ENCODE measurements at places on chromosomes 1 and 21. TPM values are rescaled to one million over a fixed set of nuclear protein-coding genes. Genes with fewer than 3 reads are reported as not detected.

Gene C1orf185
- not detected for total RNA-seq

Gene CRNN
- not detected for total RNA-seq

Gene FCRL2
- total RNA-seq, result 114 TPM

Gene VCAM1
- total RNA-seq, result 9.1 TPM

Gene GRHL3
- total RNA-seq, result 1.1 TPM

Gene F11R
- total RNA-seq, result 114 TPM

Gene LCE1C
- not detected for total RNA-seq

Gene RGS8
- total RNA-seq, result not detected

Gene FCRLA
- 5.0 TPM for total RNA-seq

- H3K4me1 ChIP-seq, result no peaks in the 10 kb centered on the region
- DNase-seq, result no peak
- no peaks in the 10 kb centered on the region for H3K27me3 ChIP-seq
Observed at GRCh38 chr1:9016455-9016854, 9.8 kb downstream of the SLC2A7 start.

DNA sequence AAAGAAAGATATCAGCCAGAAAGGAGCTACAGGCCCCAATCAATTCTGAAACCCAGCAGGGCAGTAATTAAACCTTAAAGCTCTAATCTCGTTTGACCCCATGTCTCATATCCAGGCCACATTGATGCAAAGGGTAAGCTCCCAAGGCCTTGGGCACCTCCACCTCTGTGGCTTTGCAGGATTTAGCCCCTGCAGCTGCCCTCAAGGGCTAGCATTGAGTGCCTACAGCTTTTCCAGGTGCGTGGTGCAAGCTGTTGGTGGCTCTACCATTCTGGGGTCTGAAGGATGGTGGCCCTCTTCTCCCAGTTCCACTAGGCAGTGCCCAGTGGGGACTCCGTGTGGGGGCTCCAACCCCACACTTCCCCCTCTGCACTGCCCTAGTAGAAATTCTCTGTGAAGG lies 429.9 kb downstream of the NPHP4 start:
- H3K4me1 ChIP-seq, result no peaks in the 10 kb centered on the region
- H3K36me3 ChIP-seq, result no peaks in the 10 kb centered on the region
- no peak for DNase-seq
- no peak overlapping the region for H3K4me3 ChIP-seq

GRCh38 chr1:204255225-204255624 lies 41.4 kb upstream of the GOLT1A start:
- DNase-seq, result no peak
- no peaks in the 10 kb centered on the region for H3K27me3 ChIP-seq
- no peak overlapping the region for H3K4me3 ChIP-seq
- H3K27ac ChIP-seq, result peak overlapping the region; percentile 9

GRCh38 chr1:109400035-109400655 lies 2.4 kb upstream of the SORT1 start:
- H3K4me1 ChIP-seq, result peaks cover 11% of the 10 kb centered on the region
- H3K27me3 ChIP-seq, result no peaks in the 10 kb centered on the region
- H3K36me3 ChIP-seq, result peaks cover 43% of the 10 kb centered on the region
- DNase-seq, result no peak
- no peak overlapping the region for H3K27ac ChIP-seq

- no peaks in the 10 kb centered on the region for H3K27me3 ChIP-seq
- no peaks in the 10 kb centered on the region for H3K4me1 ChIP-seq
- no peaks in the 10 kb centered on the region for H3K36me3 ChIP-seq
Observed at GRCh38 chr1:246333855-246334254, 173.2 kb downstream of the SMYD3 start.

GRCh38 chr1:240998441-240999015 lies 358.5 kb downstream of the RGS7 start:
- DNase-seq, result no peak
- H3K4me1 ChIP-seq, result no peaks in the 10 kb centered on the region
- H3K4me3 ChIP-seq, result no peak overlapping the region
- no peak overlapping the region for H3K27ac ChIP-seq
- H3K27me3 ChIP-seq, result no peaks in the 10 kb centered on the region

GRCh38 chr1:6732942-6733341 lies 31.3 kb upstream of the DNAJC11 start:
- H3K27me3 ChIP-seq, result no peaks in the 10 kb centered on the region
- H3K27ac ChIP-seq, result no peak overlapping the region
- no peak overlapping the region for H3K4me3 ChIP-seq
- H3K36me3 ChIP-seq, result no peaks in the 10 kb centered on the region
- DNase-seq, result no peak

DNA sequence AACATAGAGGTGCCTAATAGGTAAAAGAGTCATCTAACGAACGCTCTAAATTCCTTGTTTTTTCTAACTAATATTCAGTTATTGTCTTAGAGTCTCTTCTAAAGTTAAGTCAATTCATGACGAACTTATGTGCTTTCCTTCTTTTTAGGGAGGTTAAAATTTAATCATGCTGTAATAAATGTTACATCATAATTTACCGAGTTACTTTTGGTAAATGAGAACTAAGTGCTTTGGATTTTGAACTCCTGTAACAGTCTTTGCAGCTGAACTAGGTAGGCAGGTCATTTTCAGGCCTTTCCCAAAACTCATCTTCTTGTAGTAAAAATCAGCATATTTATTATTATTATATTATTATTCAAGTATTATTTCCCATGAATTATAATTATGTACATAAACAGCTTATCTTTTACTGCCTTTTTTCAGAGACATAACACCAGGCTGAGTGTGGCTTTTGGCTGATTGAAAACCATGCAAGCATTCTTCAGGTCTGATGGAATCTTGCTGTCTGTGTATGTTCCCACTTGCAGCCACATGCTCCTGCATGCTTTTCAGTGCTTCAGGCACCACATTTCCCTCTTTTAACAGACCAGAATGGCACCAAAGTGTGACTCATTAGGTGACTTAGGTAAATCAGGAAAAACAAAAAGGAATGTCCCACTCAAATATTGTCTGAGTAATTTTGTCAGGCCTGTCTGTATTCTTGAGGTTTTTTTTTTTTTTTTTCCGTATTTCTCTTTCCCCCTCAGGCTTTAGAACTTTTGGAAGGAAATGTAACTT lies 81.0 kb upstream of the CD55 start:
- no peaks in the 10 kb centered on the region for H3K4me1 ChIP-seq
- H3K4me3 ChIP-seq, result no peak overlapping the region
- no peaks in the 10 kb centered on the region for H3K36me3 ChIP-seq
- DNase-seq, result no peak
- no peaks in the 10 kb centered on the region for H3K27me3 ChIP-seq

DNA sequence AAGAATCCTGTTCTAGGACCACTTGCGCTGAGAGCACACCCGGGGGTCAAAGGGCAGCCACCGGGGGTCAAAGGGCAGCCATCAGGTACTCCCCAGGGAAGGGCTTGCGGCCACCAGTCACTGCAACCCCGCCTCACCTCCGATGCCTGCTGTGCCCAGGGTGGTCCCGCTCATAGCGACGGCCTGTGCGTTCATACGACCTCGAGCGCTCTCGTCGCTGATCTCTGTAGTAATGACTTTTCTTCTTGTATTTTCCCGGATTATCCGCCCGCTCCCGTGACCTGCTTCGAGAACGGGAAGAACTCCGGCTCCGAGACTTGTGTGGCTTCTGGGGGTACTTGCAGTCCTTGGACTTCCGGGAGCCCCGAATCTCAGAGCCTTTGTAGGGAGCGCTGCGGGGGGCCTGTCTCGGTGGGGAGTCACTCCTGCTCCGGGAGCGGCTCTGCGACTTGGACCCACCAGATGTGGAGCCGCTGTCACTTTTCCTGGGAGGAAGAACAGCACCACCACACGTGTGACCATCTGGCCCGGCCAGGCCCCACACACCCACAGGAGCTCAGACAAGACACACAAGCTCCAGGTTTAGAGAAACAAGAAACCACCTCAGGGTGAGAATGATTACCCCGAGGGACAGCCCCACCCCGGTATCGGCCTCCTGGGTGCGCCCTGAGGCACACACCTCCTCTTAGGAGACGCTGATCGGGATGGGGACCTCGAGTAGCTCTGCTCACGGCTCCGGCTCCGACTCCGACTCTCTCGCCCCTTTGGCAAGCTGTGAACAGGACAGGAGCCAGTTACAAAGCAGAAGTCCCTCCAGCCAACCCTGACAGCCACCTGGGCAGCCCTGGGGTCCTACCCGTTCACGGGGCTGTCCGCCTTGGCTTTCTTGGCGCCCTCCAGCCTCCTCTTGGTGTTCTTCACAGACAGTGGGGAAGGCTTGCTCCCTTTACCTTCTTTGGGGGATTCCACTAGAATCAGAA lies 11.7 kb downstream of the CCNL2 start:
- H3K27me3 ChIP-seq, result no peaks in the 10 kb centered on the region
- no peak for DNase-seq
- H3K4me3 ChIP-seq, result no peak overlapping the region
- H3K4me1 ChIP-seq, result no peaks in the 10 kb centered on the region
- H3K27ac ChIP-seq, result no peak overlapping the region
- H3K36me3 ChIP-seq, result no peaks in the 10 kb centered on the region

Measured in Peyer's patch (tissue), 4 donors.